ENCODE measurements at places on chromosomes 7 and 10.

GRCh38 chr10:29532256-29532878, 102.4 kb downstream of the SVIL start:
- DNase-seq, result no peak

DNA sequence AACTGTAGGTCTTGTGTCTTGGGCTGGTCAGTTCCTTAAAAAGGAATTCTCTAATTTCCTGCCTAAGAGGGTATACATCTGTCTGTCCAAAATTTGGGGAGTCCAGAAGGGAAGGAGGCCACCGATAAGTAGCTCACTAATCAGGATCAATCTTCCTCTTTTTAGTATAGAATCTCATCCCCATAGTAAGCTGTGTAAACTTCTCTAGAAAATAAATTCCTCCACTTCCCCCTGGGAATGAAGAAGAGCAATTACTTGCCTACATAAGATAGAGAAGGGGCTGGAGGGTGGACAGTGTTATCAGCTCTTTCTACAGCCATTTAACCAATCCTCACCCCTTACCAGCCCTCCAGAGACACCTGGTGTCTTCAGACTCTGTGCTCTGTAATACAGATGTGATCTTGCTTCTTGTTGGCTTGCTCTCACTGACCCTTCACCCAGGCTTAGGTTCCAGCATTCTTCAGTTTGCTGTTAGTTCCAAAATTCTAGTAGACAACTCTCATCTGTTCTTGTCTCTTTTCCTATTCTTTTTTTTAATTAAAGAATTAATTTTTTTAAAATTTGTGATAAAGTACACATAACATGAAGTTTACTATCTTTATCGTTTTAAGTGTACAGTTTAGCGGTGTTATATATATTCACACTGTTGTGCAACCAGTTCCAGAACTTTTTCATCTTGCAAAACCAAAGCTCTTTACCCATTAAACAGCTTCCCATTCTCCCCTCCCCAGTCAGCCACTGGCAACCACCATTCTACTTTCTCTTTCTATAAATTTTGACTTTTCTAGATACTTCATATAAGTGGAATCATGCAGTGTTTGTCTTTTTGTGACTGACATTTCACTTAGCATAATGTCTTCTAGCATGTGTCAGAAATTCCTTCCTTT, 6.5 kb upstream of the PRKAR2B start:
- no peak for DNase-seq

DNA sequence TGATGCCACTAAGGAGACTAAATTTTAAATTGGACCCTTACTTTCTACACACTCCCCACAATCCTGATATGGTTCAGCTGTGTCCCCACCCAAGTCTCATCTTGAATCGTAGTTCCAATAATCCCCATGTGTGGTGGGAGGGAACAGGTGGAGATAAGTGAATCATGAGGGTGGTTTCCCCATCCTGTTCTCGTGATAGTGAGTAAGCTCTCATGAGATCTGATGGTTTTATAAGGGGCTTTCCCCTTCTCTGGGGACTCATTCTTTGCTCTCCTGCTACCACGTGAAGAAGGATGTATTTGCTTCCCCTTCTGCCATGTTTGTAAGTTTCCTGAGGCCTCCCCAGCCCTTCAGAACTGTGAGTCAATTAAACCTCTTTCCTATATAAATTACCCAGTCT, 18.4 kb upstream of the BET1 start:
- no peak for DNase-seq

DNA sequence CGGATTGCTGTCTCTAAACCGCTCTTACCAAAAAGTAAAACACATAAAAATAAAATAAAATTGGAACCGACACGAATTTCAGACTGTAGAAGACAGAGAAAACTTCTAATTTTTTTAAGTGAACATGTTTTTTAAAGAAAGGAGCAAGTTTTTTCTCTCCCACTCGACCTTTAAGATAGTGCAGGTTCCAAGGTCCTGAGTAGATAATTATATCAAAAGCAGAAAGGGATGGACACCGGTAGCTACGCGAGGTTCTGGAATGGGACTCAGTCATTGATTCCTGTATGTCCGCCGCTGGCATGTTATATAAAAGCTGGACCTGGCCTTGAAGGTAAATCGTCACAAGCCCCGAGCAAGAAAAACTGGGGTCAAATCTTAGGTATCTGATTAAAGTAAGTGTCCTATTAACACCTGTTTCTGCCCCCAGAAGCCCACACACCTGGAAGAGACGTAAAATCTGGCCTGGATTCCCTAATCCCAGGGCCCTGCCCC, 462 bp upstream of the CISD1 start:
- DNase-seq, result no peak

GRCh38 chr7:148918058-148918596, 34.0 kb upstream of the EZH2 start:
- no peak for DNase-seq

DNA sequence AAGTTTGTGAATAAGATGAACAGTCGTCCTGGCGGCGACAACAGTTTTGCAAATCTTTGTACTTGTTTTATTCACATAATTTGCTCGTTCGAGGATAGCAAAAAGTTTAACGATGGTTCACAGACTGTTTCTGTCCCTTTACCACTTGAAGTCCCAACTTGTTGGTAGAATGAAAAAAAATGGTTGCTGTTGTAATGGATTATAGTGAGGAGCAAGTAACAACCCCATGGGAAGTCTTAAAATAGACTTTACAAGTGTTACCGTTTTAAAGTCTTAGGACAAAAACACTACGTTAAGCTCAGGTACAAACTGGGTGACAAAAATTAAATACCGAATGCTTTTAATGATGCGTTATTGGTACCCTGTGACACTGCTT, 589 bp downstream of the LSM8 start:
- DNase-seq, result no peak

GRCh38 chr10:8424555-8425211, 370.2 kb downstream of the GATA3 start:
- DNase-seq, result no peak

GRCh38 chr10:76133597-76134255, 702.3 kb downstream of the LRMDA start:
- DNase-seq, result no peak

DNA sequence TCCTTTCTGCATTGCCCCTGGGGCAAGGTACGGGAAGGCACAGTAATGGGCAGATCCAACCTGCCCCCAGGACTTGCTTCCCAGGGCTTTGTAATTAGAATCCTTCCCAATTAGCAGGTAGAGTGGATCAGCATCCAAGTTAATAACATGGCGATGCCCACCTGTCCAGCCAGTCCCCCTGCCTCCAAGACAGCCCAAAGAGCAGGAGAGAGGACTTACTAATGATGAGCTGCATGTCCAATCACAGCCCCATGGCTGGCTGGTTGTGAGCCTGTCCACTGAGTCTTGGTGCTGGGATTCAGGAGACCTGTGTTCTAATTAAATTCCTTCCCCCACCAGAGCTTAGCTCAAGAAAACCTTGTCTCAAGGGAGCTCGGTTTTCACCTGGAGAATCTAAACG, 49.0 kb downstream of the RPS24 start:
- no peak for DNase-seq

GRCh38 chr7:95482424-95482823, 3.3 kb upstream of the ASB4 start:
- DNase-seq, result no peak

DNA sequence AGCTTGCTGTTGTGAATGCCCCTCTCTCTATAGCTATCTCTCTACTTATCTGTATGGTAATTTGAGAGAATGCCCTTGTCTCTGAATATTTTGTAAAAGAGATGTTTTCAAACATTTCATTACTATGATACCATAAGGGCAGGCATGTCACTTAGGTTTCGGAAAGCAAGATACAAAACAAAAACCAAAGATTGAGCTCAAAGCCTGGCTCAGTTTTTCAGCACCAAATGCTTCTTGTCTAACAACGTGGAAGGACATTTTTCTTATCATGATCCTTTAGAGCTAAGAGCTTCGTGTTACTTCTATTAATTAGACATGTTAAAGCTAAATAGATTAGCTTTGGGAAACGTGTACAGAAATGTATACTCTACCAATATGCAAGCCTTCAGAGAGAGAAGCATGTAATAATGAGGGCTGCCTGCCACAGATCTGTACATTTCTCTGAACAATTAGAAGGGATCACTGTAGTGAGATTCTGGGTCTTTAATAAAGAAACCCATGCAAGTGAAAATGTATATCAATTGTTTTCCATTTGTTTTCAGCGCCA, 148.9 kb downstream of the ARID5B start:
- no peak for DNase-seq

Data from T1000 (cell line).